ENCODE measurements at places on chromosomes 4 and X.
A peak's percentile ranks its signal among the peaks of the same experiment; 100 is the strongest.

DNA sequence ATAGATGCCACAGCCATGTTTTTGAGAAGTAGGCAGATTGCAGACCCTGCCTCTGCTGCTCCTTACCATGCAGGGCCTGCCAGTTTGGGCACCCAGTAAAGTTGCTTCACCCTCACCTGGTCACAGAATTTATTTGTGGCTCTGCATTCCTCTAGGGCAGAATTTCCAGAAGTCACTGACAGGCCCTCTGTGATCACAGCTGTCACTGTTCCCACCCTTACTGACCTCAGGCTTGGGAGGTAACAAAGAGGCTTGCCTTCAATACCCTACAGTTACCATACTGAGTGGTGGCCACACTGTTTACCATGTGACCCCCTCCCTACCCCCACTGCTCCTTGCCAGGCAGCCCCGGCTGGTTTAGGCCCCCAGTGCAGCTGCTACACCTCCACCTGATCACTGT is 375.1 kb downstream of the SH3BGRL start:
- no peak for DNase-seq

- no peak for DNase-seq
These were observed 54.0 kb upstream of the PACRGL start for GRCh38 chr4:20646287-20646686.

- DNase-seq, result no peak
These were observed 46.2 kb downstream of the PPEF1 start for GRCh38 chrX:18753631-18754030.

DNA sequence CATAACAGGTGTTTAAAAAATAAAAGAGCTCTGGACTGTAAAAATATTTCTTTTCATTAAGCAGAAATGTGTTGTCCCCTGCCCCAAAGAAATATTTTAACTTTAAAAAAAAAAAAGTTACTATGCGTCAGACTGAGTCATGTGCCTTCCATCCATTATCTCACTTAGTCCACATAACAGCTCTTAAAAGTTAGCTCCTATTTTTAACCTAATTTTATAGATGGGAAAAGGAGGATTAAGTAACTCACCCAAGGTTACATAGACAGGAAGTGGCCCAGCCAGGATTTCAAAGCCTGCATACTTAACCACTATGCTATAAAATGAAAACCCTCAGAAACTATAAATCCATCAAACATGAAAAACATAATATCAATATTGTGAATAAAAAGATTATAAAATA is 97.7 kb downstream of the MANBA start:
- DNase-seq, result peak; percentile 84

- DNase-seq, result peak; percentile 59
These were observed 113.5 kb downstream of the PHF8 start for GRCh38 chrX:53930515-53931380.

DNA sequence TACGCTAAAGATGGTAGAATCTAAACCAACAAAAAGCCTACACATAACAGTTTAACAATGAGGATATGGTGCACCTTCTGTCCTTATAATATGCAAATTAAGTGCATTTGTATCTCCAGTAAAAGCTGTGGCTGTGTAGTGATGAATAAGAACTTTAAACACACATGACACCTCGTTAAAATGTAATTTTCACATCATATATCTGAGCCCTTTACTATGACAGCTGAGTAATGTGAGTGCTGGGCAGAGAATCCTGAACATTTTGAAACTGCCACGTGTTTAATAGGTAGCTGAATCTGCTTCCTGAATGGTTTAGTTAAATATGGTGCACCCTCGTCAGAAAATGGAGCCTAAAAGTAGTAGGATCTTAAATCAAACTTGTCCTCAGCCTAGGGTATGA is 540.8 kb downstream of the ADGRL3 start:
- no peak for DNase-seq

- DNase-seq, result peak; percentile 34
These were observed at the start of gene STS for GRCh38 chrX:7147413-7147977. Gene STS (plus strand): TSS chrX:7147712. CDS start chrX:7253200, 105,488 bp downstream.

GRCh38 chrX:154381271-154381670 is 2.2 kb downstream of the EMD start:
- no peak for DNase-seq

Data from iris pigment epithelial cell (primary cell).